ENCODE measurements at places on chromosomes 4 and X.
A peak's percentile ranks its signal among the peaks of the same experiment; 100 is the strongest.

DNA sequence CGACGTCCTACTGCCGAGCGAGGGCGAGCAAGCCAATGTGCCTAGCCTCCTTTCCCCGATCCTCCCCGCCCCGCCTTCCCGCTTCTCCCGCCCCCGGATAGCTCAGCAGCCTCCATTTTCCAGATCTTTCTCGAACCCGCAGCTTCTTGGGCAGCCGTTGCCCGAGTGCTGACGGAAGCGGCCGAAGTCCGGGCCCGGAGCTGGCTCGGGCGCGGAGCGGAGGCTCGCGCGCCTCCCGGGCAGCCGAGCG, 172 bp upstream of the HSPA4L start:
- peak overlapping the region; percentile 83 for H3K4me3 ChIP-seq
- no peaks in the 10 kb centered on the region for H3K36me3 ChIP-seq
- no peak for DNase-seq
- peaks cover 3% of the 10 kb centered on the region for H3K27me3 ChIP-seq

DNA sequence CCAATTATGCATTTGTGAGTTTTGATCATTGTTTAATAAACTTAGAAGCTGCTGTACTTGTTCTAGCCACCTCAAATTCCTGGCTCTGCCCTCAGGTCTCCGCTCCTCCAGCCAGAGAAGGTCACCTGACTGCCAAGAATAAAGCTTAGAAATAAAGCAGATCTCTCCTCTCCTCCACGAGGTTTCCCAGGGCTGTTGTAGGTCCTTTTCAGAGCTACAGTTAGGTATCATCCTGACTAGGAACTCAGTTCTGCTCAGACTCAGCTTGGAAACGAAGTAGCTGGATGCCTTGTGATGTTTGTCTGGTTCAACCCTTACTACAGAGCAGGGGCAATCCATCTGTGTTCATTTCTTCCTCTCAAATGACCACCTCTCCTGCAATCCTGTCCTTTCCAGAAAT, 79.1 kb upstream of the RAPGEF2 start:
- no peak overlapping the region for H3K4me3 ChIP-seq
- DNase-seq = no peak
- H3K4me1 ChIP-seq = peaks cover 21% of the 10 kb centered on the region
- no peaks in the 10 kb centered on the region for H3K36me3 ChIP-seq
- H3K27me3 ChIP-seq = no peaks in the 10 kb centered on the region

- peaks cover 35% of the 10 kb centered on the region for H3K36me3 ChIP-seq
- H3K4me1 ChIP-seq = no peaks in the 10 kb centered on the region
- no peaks in the 10 kb centered on the region for H3K27me3 ChIP-seq
- DNase-seq = no peak
- no peak overlapping the region for H3K4me3 ChIP-seq
- peak overlapping the region; percentile 39 for H3K27ac ChIP-seq
Measured at GRCh38 chrX:76183289-76184049, 10.6 kb downstream of the PBDC1 start.

DNA sequence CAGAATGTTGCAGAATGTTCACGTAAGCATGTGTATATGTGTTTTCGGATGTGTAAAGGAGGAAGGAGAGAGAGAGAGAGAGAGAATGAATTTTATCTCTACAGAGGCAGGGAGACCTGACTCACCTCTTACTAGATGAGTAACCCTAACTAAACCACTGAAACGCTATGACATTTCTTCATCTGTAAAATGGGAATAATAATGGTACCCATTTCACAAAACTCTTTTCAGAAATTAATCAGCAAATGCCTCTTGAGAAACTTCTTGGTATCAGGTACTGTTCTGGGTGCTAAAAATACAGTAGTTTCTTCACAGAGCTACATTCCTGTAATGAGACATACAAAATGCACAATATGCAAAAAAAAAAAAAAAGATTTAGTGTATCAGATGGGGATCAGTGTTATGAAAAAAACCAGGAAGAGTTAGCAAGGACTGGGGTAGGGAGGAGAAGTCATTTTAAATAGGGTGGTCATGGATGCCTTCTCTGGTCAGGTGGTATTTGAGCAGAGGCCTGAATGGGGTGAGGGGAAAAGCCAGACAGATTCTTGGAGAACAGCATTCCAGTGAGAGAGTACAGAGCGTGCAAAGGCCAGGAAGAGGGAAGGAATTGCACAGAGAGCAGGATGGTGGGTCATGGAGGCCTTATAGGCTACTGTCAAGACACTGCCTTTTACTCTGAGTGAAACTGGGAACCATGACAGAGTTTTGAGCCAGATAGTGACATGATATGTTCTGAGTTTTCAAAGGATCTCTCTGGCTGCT, 84.9 kb upstream of the SPANXB1 start:
- no peak overlapping the region for H3K4me3 ChIP-seq
- no peak for DNase-seq
- peaks cover 5% of the 10 kb centered on the region for H3K4me1 ChIP-seq
- H3K27ac ChIP-seq = no peak overlapping the region

DNA sequence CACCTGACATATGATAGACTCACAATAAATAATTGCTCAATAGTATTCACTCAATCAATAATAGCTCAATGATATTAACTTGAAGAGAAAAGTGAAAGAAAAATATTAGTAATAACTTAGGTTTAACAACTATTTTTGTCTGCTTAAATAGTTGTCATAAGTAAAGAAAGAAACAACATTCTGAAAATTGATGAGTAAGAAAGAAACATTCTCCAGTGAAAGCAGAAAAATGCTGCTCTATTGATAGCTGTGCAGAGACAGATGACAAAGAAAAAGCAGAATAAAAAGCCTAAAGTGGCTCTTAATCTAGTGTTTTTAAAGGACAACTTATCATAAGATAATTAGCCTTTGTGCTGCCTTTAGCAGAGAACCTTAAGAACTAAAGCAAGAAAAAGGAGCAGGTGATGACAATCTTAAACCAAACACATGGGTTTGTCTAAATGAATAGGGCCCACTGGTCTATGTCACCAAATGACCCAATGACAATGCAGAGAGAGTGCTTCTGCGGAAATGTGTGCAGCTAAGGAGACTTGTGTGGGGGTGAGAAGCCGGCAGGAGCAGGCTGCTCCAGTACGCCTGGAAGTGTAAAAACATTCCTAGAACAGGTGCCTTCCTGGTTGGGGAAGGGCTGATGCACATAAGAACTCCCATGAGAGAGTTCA, 13.2 kb downstream of the HS3ST1 start:
- H3K27me3 ChIP-seq = peaks cover 3% of the 10 kb centered on the region
- H3K36me3 ChIP-seq = no peaks in the 10 kb centered on the region
- no peak overlapping the region for H3K27ac ChIP-seq

DNA sequence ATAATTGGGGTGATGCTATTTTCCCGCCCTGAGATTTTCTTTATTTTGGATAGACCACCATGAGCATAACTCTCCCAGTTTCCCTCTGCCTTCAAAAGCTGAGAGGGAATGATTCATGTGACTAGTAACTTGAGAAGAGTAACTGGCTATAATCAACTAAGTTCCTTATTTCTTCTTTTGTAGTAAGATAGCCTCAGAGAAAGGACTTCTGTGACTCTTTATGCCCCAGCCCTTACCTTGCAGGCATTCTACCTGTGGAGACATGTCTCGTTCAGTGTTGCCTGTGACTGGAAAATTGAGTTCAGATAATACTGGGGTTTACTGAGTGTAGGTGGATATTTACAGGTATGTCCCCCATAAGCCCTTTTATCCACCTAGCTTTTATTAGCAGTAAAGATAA, 715.4 kb upstream of the HS3ST1 start:
- no peaks in the 10 kb centered on the region for H3K27me3 ChIP-seq
- DNase-seq = no peak

DNA sequence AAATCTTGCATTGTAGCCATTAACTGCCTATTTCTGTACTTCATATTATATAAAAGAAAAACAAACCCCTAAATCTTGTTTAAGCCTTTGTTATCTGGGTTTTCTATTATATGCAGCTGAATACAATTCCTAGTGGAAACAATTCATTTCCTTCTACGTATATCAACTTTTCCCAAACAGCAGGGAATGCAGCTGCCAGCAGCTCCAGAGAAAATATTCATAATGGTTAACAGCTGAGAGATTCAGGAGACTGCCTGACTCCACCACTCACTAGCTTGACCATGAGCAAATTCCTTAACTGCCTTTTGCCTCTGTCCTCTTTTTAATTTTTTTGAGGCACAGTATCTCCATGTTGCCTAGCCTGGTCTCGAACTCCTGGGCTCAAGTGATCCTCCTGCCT, 146.2 kb downstream of the SPATA18 start:
- no peak overlapping the region for H3K4me3 ChIP-seq
- H3K27ac ChIP-seq = no peak overlapping the region
- H3K36me3 ChIP-seq = no peaks in the 10 kb centered on the region
- no peaks in the 10 kb centered on the region for H3K27me3 ChIP-seq
- DNase-seq = no peak

- no peak for DNase-seq
- H3K4me1 ChIP-seq = peaks cover 31% of the 10 kb centered on the region
- no peak overlapping the region for H3K4me3 ChIP-seq
- no peaks in the 10 kb centered on the region for H3K27me3 ChIP-seq
- H3K36me3 ChIP-seq = no peaks in the 10 kb centered on the region
Measured at GRCh38 chr4:108834166-108834834, 71.4 kb upstream of the ETNPPL start.

GRCh38 chr4:147508346-147508745, 27.4 kb downstream of the EDNRA start:
- H3K36me3 ChIP-seq = peaks cover 18% of the 10 kb centered on the region
- peaks cover 43% of the 10 kb centered on the region for H3K4me1 ChIP-seq
- no peak for DNase-seq

GRCh38 chr4:144463896-144464295, 182.1 kb upstream of the HHIP start:
- no peak overlapping the region for H3K4me3 ChIP-seq
- DNase-seq = no peak
- peaks cover 6% of the 10 kb centered on the region for H3K4me1 ChIP-seq
- H3K27me3 ChIP-seq = no peaks in the 10 kb centered on the region
- peaks cover 2% of the 10 kb centered on the region for H3K36me3 ChIP-seq
- no peak overlapping the region for H3K27ac ChIP-seq

GRCh38 chr4:114659386-114660008, 60.9 kb downstream of the UGT8 start:
- H3K27ac ChIP-seq = no peak overlapping the region
- no peak for DNase-seq
- no peaks in the 10 kb centered on the region for H3K36me3 ChIP-seq
- H3K27me3 ChIP-seq = peaks cover 52% of the 10 kb centered on the region
- H3K4me3 ChIP-seq = no peak overlapping the region

DNA sequence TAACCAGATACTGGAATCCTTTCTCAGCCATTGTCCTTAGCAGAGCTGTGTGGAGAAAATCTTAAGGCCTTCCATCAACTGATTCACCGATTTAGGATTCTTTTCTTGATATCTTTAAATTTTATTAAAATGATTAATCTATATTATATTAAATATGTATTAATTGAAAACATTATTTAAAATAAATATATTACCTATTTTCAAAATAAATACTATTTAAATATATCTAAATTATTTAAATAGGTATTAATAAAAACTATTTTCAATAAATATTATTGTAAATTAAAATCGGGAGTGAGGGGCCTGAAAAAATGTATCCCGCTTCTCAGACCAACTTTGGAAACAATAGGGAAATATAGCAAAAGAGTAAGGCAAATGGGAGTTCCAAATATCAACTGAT, 94.0 kb upstream of the HPF1 start:
- no peak for DNase-seq
- no peaks in the 10 kb centered on the region for H3K36me3 ChIP-seq
- no peak overlapping the region for H3K27ac ChIP-seq
- no peak overlapping the region for H3K4me3 ChIP-seq
- H3K27me3 ChIP-seq = peaks cover 37% of the 10 kb centered on the region
- no peaks in the 10 kb centered on the region for H3K4me1 ChIP-seq

DNA sequence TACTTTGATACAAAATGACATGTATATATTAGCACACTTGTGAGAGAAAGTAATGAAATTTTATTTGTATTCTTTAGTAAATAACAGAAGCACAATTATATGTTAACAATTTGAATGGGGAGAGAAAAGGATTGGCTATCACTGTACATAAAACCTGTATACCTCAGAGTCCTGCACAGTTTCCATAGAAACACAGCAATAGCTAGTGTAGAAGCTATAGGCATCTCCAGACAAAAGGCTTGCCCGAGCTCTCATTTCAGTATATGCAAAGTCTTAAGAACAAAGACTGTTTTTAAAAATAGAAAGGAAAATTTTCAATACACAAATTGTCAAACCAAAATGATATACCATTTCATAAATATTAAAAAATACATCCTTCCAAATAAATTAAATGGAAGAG, 38.5 kb downstream of the GPM6A start:
- H3K27ac ChIP-seq = no peak overlapping the region

- peaks cover 36% of the 10 kb centered on the region for H3K4me1 ChIP-seq
- no peaks in the 10 kb centered on the region for H3K27me3 ChIP-seq
- DNase-seq = peak; percentile 67
- no peaks in the 10 kb centered on the region for H3K36me3 ChIP-seq
- peak overlapping the region; percentile 86 for H3K27ac ChIP-seq
Measured at GRCh38 chr4:8278421-8279287, 9.1 kb downstream of the HTRA3 start.

GRCh38 chr4:184462724-184463123, 11.6 kb downstream of the IRF2 start:
- no peak overlapping the region for H3K4me3 ChIP-seq
- H3K4me1 ChIP-seq = peaks cover 15% of the 10 kb centered on the region
- H3K27ac ChIP-seq = no peak overlapping the region
- no peaks in the 10 kb centered on the region for H3K36me3 ChIP-seq

GRCh38 chr4:142961866-142962265, 115.8 kb upstream of the INPP4B start:
- H3K27ac ChIP-seq = no peak overlapping the region
- peaks cover 11% of the 10 kb centered on the region for H3K4me1 ChIP-seq
- no peaks in the 10 kb centered on the region for H3K36me3 ChIP-seq

DNA sequence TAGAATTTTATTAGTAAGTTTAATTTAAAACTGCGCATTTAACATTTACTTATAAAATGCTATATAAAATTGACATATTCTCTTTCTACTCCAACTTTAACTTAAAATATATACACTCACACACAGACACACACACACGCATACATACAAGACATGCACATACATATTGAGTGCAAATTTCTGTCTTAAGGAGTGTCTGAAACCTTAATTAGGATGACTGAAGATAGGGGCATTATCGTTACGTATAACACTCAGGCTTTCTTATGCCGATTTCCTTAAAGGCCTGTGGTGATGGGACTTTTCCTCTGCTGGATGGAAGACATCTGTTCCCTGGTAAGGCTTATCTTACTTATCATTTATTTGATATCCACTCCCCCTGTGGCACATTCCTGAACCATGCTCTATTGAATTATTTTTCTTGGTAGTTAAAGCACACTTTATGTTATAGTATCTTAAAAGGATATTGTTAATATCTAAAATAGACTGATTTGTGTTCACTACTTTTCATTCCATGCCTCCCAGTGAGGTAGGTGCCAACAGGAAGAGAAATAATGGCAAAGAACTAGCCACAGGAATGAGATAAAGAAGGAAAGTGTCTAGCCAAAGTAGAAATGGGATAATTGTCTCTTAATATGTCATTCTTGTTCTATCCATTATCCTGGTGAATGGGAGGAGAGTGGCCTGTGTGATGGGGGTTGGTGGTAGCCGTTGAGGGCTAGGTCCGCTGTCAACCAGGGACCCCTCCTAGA, 92.9 kb upstream of the GPRIN3 start:
- no peak overlapping the region for H3K4me3 ChIP-seq
- no peaks in the 10 kb centered on the region for H3K36me3 ChIP-seq
- H3K27me3 ChIP-seq = no peaks in the 10 kb centered on the region

- H3K27ac ChIP-seq = peak overlapping the region; percentile 98
- H3K36me3 ChIP-seq = peaks cover 12% of the 10 kb centered on the region
- H3K4me3 ChIP-seq = no peak overlapping the region
- no peaks in the 10 kb centered on the region for H3K27me3 ChIP-seq
- H3K4me1 ChIP-seq = peaks cover 44% of the 10 kb centered on the region
Measured at GRCh38 chr4:119025916-119026661, 109.5 kb upstream of the MYOZ2 start.

GRCh38 chr4:155666344-155667221, at the start of gene GUCY1A1:
Gene GUCY1A1 (plus strand): TSS chr4:155666848. CDS start chr4:155696868, 30,020 bp downstream.
- H3K36me3 ChIP-seq = peaks cover 1% of the 10 kb centered on the region
- peaks cover 1% of the 10 kb centered on the region for H3K27me3 ChIP-seq
- H3K4me3 ChIP-seq = peak within 1 kb of the TSS; percentile 86
- H3K27ac ChIP-seq = peak within 1 kb of the TSS; percentile 84
- no peak for DNase-seq
- peaks cover 43% of the 10 kb centered on the region for H3K4me1 ChIP-seq

Data from chondrocyte (in vitro differentiated cells).